ENCODE measurements at places on chromosomes 11 and 22. TPM values are rescaled to one million over a fixed set of nuclear protein-coding genes. Genes with fewer than 3 reads are reported as not detected.

DNA sequence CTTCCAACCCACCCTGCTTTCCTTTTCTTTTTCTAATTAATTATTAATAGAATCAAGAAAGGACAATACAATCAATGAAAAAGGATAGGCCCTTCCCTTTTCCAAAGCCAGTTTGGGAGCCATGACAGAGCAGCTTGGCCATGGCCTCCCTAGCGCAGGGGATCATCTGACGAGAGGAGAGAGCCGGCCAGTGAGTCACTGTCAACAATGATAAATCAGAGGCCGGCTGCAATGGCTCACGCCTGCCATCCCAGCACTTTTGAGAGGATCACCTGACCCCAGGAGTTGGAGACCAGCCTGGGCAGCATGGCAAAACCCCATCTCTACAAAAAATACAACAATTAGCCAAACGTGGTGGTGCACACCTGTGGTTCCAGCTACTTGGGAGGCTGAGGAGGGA, 27.5 kb upstream of the KRTAP5-7 start:
- H3K27me3 ChIP-seq: no peaks in the 10 kb centered on the region
- peaks cover 4% of the 10 kb centered on the region for H3K4me1 ChIP-seq
- peaks cover 65% of the 10 kb centered on the region for H3K36me3 ChIP-seq
- no peak for DNase-seq
- no peak overlapping the region for H3K4me3 ChIP-seq

DNA sequence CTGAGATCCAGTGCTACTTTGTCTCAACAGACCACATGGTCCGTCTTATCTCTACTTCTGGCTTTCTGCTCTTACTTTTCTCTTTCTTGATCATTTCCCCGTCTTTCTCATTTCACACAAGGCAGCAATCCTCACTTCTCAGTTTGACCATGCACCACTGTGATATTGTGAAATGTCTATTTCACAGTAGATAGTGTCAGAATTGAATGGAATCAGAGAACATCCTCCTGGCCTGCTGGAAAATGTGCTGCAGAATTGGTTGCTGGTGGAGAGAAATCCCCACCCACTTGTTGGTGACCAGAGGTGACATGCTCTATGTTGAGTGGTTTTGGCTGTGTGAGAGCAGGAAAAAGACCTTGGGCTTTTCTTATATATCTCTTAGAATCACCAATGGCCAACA, 57.8 kb upstream of the RCN1 start:
- H3K4me3 ChIP-seq: no peak overlapping the region
- H3K4me1 ChIP-seq: no peaks in the 10 kb centered on the region
- no peak overlapping the region for H3K27ac ChIP-seq
- H3K36me3 ChIP-seq: no peaks in the 10 kb centered on the region

DNA sequence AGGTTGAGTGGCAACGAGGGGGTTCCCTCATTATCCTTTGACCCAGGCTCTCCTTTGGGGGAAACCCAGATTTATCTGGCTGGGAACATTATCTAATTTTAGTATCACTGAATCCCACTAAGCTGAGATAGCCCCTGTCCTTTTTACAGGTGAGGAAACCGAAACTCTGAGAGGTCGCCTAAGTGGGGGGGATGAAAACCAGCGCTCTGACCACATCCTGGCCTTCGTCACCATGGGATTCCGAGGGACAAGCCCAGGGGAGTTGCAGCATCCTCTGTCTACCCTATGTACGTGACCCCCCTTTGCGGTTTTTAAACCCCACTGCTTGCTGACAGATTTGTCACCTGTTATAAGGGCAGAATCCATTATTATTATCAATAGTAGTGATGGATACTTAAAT, 61.0 kb downstream of the ISX start:
- no peaks in the 10 kb centered on the region for H3K36me3 ChIP-seq
- no peaks in the 10 kb centered on the region for H3K4me1 ChIP-seq
- no peak overlapping the region for H3K27ac ChIP-seq
- H3K4me3 ChIP-seq: no peak overlapping the region
- no peak for DNase-seq

DNA sequence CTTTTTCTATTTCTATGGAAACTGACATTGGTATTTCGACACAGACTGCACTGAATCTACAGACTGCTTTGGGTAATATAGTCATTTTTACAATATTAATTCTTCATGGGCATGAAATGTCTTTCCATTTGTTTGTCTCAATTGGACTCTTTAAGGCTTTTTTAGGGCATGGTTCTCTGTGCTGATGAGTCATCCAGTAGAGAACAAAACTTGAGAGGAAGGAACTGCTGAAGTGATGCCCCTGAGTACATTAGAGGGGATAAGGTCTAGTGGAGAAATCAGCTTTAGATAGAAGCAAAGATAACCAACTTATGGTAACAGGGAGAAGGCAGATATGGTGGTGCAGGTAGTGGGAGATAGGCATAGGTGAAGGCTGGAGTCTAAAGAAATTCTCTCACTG, 25.1 kb downstream of the TSG101 start:
- peaks cover 46% of the 10 kb centered on the region for H3K36me3 ChIP-seq
- no peaks in the 10 kb centered on the region for H3K27me3 ChIP-seq
- H3K4me3 ChIP-seq: no peak overlapping the region
- DNase-seq: no peak
- peaks cover 2% of the 10 kb centered on the region for H3K4me1 ChIP-seq

- no peaks in the 10 kb centered on the region for H3K4me1 ChIP-seq
- H3K27ac ChIP-seq: no peak overlapping the region
Observed at GRCh38 chr11:22581354-22582150, 44.1 kb downstream of the FANCF start.

DNA sequence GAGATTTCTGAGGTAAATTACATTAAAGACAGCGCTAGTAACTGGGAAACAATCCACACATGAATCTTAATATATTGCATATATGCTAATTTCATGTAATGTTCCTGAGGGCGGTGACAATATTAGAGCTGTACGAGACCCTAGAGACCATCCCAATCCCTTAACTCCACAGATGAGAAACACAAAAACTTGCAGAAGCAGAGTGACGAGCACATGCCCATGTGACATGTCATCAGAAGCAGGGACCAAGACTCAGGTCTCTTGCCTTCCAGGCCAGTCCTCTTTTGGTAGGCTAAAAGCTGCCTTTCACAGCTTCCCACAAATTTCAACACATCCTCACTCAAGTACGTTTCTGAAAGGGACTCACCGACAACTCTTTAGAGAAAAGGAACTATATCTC, 11.8 kb downstream of the MAPK1 start:
- H3K36me3 ChIP-seq: peaks cover 18% of the 10 kb centered on the region
- peaks cover 78% of the 10 kb centered on the region for H3K4me1 ChIP-seq
- no peaks in the 10 kb centered on the region for H3K27me3 ChIP-seq
- H3K4me3 ChIP-seq: no peak overlapping the region
- H3K27ac ChIP-seq: no peak overlapping the region

GRCh38 chr11:10796191-10796590, 12.5 kb downstream of the EIF4G2 start:
- H3K4me1 ChIP-seq: peaks cover 55% of the 10 kb centered on the region
- H3K27me3 ChIP-seq: peaks cover 3% of the 10 kb centered on the region
- H3K4me3 ChIP-seq: no peak overlapping the region
- no peak for DNase-seq

GRCh38 chr11:97289823-97290222, 900.0 kb downstream of the JRKL start:
- no peak for DNase-seq
- no peaks in the 10 kb centered on the region for H3K36me3 ChIP-seq
- H3K4me3 ChIP-seq: no peak overlapping the region
- H3K27ac ChIP-seq: no peak overlapping the region

DNA sequence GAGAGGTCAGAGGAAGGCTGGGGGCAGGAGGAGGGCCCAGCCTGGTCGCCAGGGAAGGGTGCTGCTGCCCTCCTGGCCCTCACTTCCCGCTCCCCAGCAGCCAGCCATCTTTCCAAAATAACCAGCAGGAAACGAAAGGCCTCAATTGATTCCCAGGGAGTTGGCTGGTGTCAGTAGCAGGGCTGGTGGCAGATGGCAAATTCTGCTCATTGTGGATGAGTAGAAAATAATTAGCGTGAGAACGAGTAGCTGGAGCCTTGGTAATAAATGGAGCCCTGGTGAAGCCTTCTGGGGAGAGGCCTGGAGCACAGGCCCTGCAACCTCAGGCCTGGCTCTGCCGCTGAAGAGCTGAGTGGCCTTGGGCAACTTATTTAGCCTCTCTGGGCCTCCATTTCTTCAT, 31.3 kb downstream of the DAGLA start:
- no peaks in the 10 kb centered on the region for H3K4me1 ChIP-seq
- H3K36me3 ChIP-seq: no peaks in the 10 kb centered on the region
- H3K27ac ChIP-seq: no peak overlapping the region
- H3K4me3 ChIP-seq: no peak overlapping the region
- H3K27me3 ChIP-seq: no peaks in the 10 kb centered on the region

GAB2 gene
- 4.8 TPM for total RNA-seq

C1QTNF4 gene
- 0.14 TPM for total RNA-seq

PIWIL4 gene
- total RNA-seq: 0.37 TPM

INPP5J gene
- 0.23 TPM for total RNA-seq

CALCB gene
- 3.5 TPM for total RNA-seq

Measured in activated CD4-positive, alpha-beta T cell treated with anti-CD3 and anti-CD28 coated beads for 36 hours (primary cell).